KBM-7 (cell line): ENCODE measurements at places on chromosomes 3 and 15.

DNA sequence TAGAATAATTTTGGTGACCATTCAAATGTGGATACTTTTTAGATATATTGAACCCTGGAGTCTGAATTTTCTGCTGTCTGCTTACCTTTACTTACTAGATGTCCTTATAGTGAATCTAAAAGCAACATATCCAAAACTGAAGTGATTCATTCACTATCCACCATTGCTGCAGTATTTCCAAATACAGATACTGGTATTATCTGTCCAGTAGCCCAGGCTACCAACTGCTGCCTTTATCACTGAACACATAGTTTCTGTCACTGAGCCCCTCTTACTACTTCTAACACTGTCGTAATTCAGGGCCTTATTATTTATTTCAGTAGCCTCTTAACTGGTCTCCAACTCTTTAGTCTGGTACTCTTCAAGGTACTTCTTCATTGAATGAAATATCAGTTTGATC is 49.2 kb downstream of the SLMAP start:
- no peak for DNase-seq

DNA sequence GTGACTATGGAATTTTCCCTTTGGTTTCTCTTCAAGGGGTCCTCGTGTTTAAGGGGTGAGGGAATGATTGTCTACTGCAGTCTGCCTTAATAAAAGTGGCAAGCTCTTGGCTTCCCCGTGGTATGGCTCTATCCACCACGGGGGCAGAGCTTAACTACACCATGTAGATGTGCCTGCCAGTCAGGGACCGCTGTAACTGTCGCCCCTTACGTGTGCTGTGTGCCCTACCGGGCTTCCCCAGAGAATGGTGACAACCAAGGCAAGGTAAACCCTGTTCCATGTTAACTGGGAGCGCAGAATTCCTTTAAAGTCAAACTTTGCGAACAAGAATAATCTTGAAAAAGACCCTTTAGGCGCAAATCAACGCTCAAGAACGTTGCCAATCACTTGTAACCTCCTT is 966 bp upstream of the C3orf80 start:
- DNase-seq, result no peak

- DNase-seq, result no peak
Measured at GRCh38 chr3:115388166-115388565, 235.1 kb upstream of the GAP43 start.

- no peak for DNase-seq
Measured at GRCh38 chr3:56806407-56806806, 4.7 kb upstream of the ARHGEF3 start.

- no peak for DNase-seq
Measured at GRCh38 chr3:140359233-140359995, 318.4 kb upstream of the TRIM42 start.

GRCh38 chr3:143215059-143215458 is 95.5 kb downstream of the CHST2 start:
- no peak for DNase-seq

GRCh38 chr3:193902607-193903511 is 233.1 kb upstream of the HES1 start:
- no peak for DNase-seq

DNA sequence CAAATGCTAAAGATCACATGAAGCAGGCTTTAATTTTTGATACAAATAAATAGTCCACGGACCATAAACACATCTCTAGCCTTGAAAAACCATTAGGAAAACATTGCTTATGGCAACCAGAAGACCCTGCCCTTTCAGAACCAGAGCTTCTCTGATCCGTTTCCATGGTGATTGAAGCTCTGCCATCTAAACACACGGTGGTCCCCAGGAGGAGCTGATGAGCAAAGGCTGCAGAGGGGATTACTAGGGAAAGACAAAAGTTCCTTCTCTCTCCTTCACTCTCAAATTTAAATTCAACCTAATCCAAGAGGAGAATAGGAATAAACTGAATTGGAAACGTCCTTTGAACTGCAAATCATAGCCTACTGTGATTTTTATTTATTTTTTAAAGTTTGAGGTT is 122.0 kb upstream of the ATP10A start:
- no peak for DNase-seq

DNA sequence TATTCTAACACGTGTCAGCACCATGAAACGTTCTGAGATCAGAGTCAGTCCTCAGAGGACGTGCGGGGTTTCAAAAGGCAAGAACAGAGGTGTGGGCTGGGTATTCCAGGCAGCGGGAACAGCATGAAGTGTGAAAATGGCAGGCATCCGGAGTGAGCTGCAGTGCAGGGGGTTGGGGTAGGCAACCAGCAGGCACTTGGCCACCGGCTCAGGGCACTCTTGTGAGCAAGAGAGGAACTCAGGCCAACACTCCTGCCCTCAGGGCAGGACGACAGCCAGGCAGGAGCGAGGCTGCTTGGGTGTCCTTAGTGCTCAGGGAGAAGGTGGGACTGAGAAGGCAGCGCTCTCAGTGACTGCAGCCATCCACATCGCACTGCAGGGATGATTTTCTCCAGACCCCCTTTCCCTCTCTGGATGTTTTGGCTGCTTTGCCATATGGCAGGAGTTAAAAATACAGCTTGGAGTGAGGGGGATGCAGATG is 151.1 kb downstream of the NUP210 start:
- DNase-seq, result no peak

DNA sequence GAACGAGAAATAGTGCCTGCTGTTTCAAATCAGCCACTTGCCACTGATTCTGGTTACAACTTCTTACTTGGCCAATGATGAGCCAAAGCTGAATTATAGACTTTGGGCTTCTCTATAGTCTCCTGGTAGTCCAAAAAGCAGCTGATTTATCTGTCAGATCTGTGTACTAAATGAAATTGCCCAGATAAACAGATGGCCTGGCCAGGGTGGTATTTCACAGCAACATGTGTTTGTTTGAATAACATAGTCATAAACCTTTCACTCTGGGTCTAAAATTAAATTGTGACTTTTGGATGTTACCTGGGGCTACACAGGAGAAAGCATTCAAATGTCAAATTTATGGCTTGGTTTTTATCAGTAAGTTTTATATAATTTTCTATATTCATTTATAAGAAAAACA is 147.0 kb downstream of the NECTIN3 start:
- no peak for DNase-seq

GRCh38 chr3:166527325-166527724 is 690.1 kb upstream of the BCHE start:
- no peak for DNase-seq

DNA sequence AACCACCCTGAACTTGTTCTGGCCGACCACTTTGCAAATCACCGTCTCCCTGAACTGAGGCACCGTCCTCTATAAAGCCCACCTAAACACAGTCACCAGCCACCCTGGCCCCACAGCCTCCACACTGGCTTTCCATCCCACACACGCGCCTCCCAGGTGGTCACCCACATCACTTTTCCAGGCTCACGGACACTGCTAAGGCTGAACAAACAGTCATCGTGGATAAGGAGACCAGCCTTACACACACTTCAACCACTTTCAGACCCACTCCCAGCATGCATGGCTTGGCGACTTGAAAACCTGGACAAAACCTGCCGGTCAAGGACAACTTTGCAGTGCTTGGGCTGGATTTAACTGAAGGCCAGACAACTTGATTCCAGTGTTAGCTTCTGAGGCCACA is 8.4 kb downstream of the CHSY1 start:
- no peak for DNase-seq

- no peak for DNase-seq
Measured at GRCh38 chr3:53773021-53773436, 73.2 kb downstream of the CHDH start.

DNA sequence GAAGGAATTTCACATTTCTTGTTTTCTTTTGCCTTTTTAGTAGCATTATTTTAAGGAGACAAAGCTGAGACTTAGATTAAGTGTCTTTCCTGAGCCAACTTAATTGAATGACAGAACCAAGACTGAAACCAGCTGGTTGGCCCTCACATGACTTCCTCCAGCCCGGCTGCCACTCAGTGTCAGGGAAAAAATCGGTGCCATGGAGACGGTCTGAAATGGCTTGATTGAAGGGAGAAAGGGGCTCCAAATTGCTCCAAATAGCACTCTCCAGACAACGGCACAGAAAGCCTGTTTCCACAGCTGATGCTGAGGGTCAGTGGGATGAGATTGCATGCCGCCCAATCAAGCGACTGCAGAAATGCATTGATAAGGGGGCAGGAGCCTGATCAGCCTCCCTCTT is 475.2 kb upstream of the IL12A start:
- DNase-seq, result no peak

- DNase-seq, result peak; percentile 45
Measured at GRCh38 chr3:47283193-47283537, 421 bp downstream of the KLHL18 start.

GRCh38 chr15:76071806-76072205 is 12.0 kb downstream of the TMEM266 start:
- no peak for DNase-seq

DNA sequence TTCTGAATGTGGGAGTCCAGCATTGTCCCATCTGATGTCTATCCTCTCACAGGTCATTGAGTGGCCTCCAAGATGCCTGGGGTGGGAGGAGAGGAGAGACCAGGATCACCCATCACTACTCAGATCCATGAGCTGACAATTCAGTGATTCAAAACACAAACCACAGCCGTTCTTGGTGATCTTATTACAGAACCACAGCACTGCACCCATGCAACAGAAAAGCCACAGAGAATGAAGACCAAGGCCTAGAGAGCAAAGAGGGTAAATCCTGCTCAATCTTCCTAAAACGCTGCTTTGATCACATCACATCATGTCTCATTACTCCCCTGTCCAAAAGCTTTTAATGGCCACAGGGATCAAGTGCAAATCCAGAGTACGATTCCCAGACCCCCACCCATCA is 23.5 kb downstream of the ANP32A start:
- DNase-seq, result no peak

GRCh38 chr15:38680775-38681174 is 116.2 kb upstream of the RASGRP1 start:
- DNase-seq, result no peak
